ENCODE measurements at places on chromosomes 1 and 21.

DNA sequence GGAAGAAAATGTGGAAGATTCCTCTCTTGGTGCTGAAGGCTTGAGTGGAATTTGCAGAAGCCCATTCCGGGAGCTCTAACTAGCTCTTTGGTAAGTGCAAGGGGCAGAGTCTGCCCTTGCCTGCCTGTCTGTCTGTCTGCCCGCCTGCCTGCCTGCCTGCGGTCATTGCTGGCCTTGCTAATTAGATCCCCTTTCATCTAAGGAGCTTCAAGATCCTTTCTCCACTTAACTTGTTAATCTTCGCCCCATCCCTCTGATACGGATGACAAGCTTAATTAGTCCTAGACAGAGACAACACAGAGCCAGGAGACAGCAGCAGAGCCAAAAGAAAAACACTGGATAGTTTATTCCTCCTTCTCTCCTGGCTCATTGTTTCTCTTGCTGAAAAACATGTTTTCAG, 80.2 kb upstream of the GADD45A start:
- no peak for DNase-seq

DNA sequence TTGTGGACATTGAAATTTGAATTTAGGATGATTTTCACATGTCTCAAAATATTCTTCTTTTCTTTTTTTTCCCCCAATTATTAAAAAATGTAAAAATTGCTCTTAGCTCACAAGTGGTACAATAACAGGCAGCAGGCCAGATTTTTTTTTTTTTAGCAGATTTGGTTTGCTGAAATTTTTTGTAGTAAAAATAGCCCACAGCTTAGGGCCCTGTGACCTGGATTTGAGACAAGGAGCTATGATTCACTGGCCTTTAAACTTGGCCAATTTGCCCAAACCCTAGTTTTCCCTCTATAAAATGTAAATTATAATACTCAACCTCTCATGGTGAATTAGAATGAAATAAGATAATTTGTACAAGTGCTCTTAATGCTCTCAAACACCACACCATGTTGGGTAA, 253.8 kb downstream of the DYRK1A start:
- no peak for DNase-seq

DNA sequence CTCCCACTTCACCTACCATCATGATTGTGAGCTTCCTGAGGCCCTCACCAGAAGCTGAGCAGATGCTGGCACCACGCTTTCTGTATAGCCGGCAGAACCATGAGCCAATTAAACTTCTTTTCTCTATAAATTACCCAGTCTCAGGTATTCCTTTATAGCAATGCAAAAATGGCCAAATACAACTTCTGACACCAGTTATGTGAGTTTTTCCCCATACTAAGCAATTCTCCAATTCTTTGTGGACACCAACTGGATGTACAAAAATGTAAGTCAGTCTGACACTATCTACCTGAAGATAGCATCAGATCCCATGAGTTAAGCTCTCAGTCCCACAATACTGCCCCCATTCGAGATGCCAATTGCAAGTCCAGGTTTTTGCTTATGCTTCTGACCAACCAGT, 65.4 kb upstream of the PPIH start:
- no peak for DNase-seq

DNA sequence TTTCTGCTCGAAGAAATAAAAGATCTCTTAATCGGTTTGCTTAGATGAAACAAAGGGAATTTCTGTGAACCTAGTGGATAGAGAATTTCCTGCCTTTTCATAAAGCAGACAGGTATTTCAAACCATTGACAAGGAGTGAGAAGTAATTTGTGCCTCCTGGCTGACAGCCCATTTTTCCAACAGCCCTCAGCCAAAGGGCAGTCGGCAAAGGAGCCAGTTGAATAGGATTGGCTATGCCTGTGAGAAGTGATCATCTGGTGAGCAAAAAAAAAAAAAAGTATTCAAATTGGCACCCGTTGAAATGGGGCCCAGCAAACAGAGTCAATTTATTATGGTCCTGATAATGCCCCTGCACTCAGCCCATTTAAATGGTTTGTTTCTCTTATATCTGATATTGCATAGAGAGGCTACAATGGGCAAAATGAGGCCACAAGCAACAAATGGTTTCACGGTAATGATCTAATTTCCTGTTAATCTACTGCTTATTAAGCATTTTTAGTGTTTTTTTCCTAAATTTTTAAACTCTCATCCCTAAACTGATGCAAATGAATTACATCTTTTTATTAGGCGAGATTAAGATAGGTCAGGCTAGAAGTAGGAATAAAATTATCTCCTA, 477.5 kb downstream of the NUF2 start:
- no peak for DNase-seq

GRCh38 chr1:161106431-161106830, 8.3 kb downstream of the KLHDC9 start:
- no peak for DNase-seq

GRCh38 chr1:27478098-27478497, 11.9 kb downstream of the WASF2 start:
- DNase-seq: no peak

DNA sequence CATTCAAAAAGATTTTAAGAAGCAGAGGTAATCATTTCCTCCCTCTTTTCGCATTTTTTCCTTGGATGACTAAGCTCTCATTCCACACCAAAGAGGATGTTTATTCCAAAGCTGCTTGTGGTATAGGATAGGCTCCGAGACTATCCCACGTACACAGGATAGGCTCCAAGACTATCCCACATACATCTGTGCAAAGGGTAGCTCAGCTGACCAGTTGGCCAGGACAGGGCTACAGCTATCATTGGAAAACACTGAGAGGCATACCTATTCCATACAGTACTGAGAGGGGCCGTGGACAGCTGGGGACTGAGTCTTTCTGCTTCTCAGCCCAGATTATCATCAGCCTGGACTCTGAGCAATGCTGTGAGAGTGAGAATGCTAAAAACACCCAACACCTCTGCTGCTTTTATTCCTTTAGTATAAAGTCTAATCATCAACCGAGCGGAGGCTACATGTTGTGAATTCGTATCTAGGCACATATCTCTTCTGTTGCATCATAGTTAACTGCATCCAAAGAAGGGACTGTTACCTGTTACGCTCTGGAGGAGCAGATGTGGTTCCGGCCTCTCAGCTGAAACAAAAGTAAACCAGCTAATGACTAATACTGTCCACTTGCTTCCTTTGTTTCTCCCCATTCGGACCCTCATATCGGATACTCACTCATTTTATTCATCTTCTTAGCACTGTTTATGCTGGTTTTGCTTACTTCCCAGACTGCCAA, 141.0 kb downstream of the TNFSF18 start:
- no peak for DNase-seq

GRCh38 chr1:229843627-229844238, 217.7 kb downstream of the URB2 start:
- no peak for DNase-seq

DNA sequence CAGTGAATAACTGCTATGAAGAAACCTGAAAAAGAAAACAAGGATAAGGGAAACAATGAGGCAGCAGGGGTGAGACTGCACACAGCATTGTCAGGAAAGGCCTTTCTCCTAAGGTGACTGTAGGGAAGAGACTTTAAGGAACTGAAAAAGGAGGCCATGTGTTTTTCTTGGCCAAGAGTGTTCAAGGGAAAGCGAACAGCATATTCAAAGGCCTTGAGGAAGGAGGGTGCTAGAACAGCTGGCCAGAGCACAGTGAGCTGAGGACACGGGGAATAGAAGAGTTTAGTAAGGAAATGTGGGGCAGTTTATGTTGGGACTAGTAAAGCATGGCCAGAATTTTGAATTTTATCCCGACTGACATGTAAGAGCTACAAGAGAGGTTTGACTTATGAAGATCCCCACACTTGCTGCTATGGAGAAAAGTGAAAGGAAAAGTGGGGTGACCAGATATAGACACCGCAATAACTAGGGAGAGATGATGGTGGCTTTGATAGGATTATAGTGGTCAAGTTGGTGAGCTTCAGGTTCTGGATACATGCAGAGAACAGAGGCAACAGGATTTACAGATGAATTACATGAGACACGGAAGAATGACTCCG, 1.4 kb downstream of the RWDD2B start:
- no peak for DNase-seq

- no peak for DNase-seq
These were observed 45.6 kb downstream of the ENAH start for GRCh38 chr1:225607355-225607754.

DNA sequence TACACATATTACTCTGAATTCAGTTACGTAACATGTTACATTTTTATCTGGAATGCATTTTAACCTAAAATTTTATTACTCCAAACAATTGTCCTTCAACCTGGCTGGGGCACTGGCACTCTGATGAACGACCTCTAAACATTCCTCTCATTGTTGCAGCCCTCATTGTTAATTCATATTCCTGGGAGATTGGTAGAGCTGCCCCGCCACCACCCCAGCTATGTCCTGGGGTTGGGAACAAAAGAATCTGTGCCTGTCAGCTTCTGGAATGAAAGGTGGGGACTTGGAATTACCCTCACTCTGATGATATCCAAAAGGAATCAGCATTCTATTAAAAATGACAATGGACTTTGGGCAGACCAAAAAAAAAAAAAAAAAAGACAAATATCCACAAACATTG, 38.0 kb upstream of the DESI2 start:
- no peak for DNase-seq

GRCh38 chr1:45282351-45282750, 44.3 kb upstream of the HPDL start:
- DNase-seq: no peak

GRCh38 chr1:116767782-116768382, 13.7 kb downstream of the CD2 start:
- no peak for DNase-seq

DNA sequence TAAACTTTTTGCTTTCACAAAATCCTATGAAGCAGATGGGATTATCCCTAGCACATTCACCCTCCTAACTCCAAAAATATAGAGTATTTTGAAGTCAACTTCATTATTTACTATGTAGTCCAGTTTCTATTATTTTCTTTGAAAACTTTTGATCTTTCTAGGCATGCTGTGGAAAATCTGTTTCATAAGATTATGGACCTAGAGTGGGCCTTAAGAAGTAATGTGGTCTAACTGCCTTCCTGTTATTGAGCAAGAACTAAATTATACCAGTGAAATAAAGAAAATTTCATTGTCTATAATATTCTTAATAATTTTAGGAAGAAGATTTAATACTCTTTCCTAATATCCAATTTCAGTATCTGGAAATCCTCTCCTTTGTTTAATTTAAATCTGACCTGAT, 58.1 kb downstream of the PRKACB start:
- DNase-seq: no peak

DNA sequence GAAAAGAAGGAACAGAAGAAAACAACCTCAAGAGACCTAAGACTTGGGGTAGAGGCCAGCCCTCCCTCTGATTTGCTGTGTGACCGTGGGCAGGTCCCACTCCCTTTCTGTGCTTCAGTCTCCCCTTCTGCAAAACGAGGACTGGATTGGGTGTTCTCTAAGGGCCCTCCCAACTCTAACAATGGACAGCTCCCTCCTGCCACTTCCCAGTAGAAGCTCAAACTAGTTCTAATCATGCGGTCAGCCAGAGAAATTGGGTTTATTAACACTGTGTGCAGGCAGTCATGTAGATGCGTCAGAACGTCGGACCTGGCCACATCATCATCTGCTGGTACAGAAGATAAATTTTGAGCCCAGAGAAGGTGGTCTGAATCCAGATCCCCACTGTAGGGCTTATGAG, 1.6 kb upstream of the PADI4 start:
- no peak for DNase-seq
